ENCODE measurements at places on chromosomes 5 and 9.

GRCh38 chr5:127441799-127442484, 75.5 kb upstream of the PRRC1 start:
- DNase-seq: no peak

DNA sequence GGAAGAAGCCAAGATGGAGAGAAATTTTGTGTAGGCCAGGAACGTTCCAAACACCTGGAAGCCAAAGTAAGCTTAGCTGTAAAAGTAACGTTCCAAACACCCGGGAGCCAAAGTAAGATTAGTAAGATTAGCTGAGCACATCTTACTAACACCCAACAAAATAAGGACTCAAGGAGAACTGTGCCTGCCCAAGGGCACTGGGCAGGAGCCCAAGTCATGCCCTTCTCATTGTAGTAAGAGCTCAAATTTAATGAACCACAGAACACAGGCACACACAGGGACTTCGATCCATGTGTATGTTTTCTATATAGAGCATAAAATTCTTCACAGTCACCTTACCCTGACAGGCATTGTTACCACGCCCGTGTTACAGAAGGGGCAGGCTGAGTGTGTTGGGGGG, 36.1 kb upstream of the NXNL2 start:
- DNase-seq: no peak

DNA sequence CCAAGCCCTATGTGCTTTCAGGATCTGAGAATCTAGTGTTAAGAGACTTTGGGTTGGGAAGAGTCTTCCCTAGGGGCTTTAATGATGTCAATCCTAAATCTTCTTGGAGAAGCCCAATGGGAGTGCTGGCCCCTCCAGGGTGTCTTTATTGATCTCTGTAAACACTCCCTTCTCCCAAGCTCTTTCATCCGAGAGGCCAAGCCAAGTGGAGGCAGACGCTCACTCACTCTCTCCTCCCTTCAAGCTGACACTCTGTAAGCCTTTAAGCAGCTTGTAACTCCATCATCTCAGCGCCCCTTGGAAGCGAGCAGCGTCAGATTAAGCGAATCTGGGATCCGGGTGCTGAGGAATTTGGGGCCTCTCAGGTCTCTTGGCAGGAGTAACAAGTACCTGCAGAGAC, 37.7 kb downstream of the SPARC start:
- no peak for DNase-seq

- peak; percentile 73 for DNase-seq
Measured at GRCh38 chr9:21688108-21689102, 114.0 kb upstream of the MTAP start.

DNA sequence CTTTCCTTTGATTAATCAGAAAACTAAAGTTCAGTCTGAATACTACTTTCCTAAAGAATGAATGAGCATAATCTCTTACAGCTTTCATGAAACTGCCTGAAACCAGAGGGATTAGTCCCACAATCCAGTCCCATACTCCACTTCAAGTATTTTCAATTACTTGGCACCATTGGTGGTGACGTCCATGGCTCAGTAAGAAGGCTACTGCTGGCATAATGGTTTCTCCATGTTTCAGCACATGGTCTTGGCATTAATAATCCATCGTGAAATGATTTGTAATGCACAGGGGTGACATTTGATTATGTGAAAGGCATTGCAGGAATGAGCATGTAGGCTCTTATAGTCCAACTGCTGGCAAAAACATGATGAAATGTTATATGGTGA, 23.4 kb downstream of the LIX1 start:
- DNase-seq: no peak

DNA sequence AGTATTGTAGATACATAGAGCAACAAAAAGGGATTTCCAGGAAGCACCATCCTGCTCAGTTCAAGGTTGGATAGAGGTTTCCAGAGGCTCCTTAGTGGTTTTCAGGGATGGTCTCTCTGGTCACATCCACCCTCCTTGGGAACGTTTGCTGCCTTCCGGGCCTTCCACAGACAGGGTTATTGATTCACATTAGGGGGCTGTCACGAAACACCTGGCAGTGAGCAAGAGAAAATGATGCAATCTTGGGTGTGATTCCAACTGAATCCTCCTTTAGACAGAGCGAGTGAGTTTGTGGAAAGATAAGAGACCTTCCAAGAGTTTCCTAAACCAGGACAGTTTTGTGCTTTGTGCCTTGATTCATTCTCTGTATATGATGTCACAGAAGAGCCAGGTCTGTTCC, 43.8 kb upstream of the CTSL start:
- no peak for DNase-seq

- no peak for DNase-seq
Measured at GRCh38 chr5:88782571-88782970, 100.4 kb downstream of the MEF2C start.

DNA sequence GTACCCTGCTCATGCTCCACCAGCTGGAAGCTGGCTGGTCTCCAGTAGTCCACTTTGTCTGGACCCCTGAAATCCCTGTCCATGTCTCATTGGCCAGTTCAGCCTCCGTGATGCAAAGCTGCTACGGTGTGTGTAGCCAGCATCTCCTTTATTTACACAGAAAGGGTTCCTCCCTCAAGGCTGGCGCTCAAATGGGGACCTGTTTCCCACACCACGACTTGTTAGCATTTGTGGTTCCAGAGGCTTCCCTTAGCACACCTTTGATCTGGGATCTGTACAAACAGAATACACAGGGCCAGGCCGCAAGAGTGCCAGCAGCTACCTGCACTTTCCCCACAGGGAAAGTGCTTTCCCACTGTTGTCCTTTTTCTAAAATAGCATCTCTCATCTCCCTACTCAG, 5.7 kb upstream of the SMU1 start:
- no peak for DNase-seq

GRCh38 chr5:154949781-154950180, 8.9 kb downstream of the MRPL22 start:
- DNase-seq: no peak

GRCh38 chr9:133056533-133056932, 5.2 kb upstream of the CEL start:
- DNase-seq: no peak

DNA sequence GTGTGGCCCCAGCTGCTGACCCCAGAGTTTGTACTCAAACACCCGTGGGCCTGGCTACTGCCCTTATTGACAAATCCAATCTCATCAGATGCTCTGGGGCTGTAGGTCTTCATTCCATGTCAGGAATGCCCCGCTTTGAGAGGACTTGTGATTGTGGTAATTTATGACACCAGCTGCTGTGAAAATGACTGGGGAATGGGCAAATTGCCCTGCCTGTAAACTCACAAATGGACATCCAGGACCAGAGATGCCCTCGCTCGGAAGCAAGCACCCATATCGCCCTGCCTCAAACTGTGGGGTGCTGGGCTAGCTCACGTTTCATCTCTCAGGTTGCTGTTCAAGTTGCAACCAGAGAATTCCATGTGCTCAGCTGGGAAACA, 225.9 kb upstream of the MAP3K1 start:
- no peak for DNase-seq

DNA sequence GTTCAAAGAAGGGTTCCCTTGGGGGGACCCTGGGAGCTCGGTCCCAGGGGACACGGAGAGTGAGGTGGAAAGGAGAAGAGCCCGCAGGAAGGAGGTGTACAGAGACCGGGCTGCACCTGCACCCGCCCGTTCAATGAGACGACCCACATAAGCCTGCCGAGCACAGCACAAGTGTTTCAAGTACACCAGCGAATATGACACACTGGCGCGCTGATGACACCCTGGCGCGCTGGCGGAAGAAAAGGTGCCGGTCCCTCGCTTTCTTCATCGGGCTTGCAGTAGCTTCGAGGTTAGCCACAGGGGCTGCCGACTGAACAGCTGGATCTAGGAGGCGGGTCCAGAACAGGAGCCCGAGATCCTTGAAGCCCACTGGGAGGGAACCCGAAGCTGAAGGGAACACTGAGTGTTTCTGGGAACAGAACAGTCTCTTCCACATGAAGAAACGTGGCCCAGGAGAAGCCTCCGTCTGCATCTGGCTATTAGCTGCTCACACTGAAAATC, 1.4 kb downstream of the TBC1D9B start:
- no peak for DNase-seq

DNA sequence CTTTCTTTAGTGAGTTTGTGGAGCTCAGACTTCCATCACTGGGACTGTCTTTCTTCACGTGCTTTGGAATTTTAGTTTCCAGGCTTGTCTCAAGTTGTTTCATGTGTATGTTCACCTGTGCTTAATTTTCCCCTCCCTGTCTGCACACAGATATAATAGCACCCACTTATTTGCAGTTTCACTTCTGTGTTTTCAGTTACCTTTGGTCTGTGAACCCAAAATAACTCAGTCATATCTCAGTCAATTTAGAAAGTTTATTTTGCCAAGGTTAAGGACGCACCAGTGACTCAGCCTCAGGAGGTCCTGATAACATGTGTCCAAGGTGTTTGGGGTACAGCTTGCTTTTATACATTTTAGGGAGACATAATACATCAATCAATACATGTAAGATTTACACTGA, 330.4 kb downstream of the ICE1 start:
- DNase-seq: no peak

DNA sequence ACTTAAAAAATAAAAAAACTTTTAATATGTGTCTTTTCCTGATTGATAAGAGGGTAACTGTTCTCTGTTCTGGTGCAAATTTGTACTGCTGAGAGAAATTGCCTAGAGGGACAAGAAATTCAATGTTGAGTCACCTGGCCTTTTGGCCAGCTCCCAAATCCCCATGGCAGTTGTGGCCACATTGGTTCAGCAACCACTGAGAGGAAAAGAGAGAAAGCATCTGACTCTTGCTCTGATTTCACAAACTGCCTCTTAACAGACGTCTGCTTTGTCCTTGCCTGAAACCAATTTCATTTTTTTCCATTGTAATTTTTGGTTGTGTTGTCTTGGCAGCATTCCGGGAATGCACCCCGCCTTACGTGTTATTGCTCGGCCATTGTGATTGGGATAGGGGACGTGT, 42.4 kb downstream of the NTRK2 start:
- DNase-seq: peak; percentile 68

DNA sequence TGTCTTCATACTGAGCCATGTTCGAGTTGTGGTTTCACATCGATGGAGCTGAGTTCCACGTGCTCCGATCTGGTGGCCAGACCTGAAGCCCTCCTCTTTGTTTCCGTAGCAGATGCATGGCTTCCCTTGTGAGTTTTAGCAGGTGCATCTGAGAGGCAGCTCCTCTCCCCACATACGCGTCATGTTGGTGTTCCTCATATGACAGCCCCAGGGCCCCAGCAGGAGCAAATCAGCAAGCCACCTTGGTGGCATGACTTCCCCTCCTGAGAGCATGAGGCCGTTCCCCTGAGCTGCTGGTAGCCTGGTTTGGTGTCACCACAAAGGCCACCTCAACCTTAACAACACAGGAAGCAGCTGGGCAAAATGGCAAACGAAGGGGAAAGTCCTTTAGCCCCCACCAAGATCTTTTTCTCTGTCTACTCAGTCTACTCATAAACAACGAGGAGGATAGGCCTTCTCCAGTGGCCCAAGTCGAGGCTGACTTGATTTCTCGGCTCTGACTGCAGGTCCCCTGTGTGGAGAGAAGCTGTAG, 5.9 kb downstream of the CYFIP2 start:
- no peak for DNase-seq

DNA sequence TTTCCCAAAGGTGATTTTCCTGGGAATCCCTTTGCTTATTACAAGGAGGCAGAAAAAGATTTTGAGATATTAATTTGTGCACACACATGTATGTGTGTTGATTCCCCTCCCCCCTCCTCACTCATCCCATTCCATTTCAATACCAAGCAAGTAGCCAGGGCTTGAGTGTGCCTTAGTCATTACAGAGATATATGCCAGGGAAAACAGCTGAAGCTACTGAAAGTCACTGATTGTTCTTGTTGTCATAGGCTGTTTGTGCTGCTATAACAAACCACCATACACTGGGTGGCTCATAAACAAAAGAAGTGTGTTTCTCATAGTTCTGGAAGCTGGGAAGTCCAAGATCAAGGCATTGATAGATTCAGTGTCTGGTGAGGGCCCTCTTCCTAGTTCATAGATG, 158.6 kb downstream of the BAAT start:
- DNase-seq: no peak

DNA sequence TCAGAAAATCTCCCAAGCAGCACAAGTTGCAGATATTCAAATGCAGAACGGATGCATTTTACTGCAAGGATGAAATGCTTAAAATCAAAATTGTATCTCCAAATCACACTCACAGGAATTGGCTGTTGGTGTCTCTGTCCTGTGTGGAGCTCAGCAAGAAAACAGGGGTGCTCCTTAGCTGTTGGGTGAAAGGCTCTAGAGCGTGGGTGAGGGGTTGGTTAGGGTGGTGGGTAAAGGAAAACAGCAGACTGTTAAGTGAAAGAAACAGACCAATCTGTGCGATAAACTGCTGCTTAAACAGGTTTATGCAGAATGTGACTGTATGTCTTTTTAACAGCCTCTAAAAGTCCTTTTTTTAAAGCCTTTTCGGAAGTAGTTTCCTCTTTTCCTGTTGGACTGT, 19.8 kb downstream of the CDH6 start:
- DNase-seq: no peak

DNA sequence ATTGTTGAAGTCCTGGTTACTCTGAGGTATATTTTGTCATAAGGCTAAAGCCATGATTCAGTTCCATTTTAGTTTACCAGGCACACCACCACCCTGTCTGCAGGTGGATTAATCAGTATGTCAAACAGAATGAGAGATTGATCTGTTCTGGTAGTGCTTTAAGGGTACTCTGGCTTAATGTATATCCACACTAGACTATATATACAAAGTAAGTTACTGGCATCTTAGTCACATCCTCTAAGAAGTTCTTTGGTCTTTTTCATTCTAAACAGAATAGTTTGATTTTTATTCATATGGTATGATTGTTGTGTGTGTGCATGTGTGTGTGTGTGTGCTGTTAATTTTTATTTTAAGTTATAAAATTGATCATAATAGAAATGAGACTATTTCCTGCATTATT, 61.8 kb downstream of the RAB24 start:
- DNase-seq: no peak

DNA sequence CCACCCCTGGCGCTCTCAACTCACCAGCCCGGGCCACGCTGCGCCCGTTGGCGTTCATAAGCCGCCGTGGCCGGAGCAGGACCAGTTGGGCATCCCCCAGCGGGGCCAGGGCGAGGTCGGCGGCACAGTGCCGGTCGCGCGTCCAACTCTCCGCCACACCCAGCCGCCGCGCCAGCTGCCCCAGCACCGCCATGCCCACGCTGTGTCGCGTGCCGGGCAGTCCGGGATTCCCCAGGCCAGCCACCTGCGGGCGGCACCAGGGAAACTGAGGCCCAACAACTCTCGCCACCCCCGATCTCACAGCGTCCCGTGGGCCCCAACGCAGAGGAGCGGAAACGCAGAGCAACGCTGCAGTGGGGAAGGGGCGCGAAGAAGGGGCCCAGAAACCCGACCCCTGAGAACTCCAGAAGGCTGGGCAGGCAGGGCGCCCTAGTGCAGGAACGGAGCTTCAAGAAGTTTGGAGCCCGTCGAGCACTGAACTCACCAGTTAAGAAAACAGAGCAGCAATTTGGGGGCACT, 453 bp downstream of the PTRH1 start:
- DNase-seq: peak; percentile 26

Measured in LoVo (cell line).